ENCODE measurements at places on chromosomes 11 and 22. TPM values are rescaled to one million over a fixed set of nuclear protein-coding genes. Genes with fewer than 3 reads are reported as not detected.

DNA sequence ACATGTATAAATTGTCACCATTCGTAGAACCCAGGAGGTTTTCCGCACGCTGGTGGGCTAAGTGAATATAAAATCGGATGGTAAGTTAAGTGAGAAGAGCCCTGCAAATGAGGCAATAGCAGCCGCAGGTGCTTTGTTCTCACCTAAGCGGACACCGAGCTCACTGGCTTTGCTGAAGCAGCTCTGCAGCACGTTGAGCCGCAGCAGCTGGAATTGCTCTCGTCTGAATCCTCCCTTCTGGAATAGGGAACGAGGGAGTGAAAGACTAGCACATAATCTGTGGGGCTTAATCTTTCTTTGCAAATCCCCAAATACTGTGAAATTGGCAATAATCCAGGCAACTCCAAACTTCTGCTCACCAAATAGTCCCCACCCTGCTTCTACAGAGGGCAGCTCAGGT, 488.1 kb downstream of the NTM start:
- no peak overlapping the region for H3K27ac ChIP-seq
- DNase-seq = no peak
- H3K4me1 ChIP-seq = no peaks in the 10 kb centered on the region
- no peaks in the 10 kb centered on the region for H3K36me3 ChIP-seq
- no peaks in the 10 kb centered on the region for H3K27me3 ChIP-seq
- H3K4me3 ChIP-seq = no peak overlapping the region

DNA sequence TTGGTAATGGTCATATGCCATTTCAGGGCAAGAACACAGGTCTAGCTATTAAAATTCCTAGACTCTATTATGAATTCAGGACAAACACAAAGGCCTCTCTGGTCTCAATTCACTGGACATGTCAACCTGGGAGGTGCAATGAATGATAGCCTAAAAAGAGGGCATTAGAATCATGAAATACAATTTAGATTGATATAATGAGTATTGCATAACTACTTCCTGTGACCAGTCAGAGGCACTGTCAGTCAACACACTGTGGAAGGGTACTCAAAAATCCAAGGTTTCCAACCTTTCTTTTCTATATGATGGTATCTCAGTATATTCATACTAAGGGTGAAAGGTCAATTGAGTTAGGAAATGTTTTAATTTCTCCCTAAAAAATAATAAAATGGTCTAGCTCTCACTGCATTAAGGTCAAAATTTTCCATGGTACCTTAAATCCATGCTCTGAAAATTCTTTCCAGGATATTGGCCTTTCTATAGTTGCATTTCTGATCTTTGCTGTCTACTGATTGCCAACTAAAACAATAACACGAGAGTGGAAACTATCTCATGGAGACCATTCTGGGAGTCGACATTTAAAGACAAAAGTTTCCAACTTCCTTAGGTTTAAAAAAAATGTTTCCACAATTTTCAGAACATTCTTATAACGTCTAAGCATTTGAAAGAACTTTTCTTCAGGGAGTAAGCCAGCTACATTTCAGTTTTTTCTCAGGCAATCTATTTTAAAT, 81.7 kb upstream of the APOA1 start:
- peaks cover 3% of the 10 kb centered on the region for H3K4me1 ChIP-seq
- no peak overlapping the region for H3K4me3 ChIP-seq
- H3K36me3 ChIP-seq = peaks cover 8% of the 10 kb centered on the region
- no peaks in the 10 kb centered on the region for H3K27me3 ChIP-seq
- no peak overlapping the region for H3K27ac ChIP-seq

The SLC22A8 gene
- not detected for total RNA-seq

The BATF2 gene
- total RNA-seq = 0.30 TPM

The CELSR1 gene
- 3.9 TPM for total RNA-seq

The CHRM4 gene
- 3.7 TPM for total RNA-seq

DNA sequence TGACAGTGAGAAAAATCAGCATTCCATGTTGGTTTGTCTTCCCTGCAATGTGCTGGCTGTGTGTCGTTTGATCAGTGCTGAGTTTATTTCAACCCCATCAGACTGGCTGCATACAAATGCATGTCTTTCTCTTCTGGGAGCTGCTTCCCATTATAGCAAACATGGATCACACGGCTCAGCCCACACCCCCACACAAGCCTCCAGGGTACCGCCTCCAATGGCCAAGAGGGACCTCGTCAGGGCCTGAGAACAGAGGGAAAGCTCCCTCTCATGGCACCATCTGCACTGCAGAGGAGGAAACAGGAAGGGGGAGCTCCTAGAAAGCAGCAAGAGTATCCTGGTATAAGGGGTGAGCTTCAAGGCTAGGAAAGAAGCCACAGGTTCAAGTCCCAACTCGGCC, 214.2 kb downstream of the LARGE1 start:
- no peaks in the 10 kb centered on the region for H3K4me1 ChIP-seq
- H3K27ac ChIP-seq = no peak overlapping the region
- no peaks in the 10 kb centered on the region for H3K36me3 ChIP-seq
- H3K27me3 ChIP-seq = no peaks in the 10 kb centered on the region
- DNase-seq = no peak

The C11orf52 gene
- total RNA-seq = not detected

Data from natural killer cell (primary cell).